HCT116 (cell line): ENCODE measurements at places on chromosomes 1 and 21. TPM values are rescaled to one million over a fixed set of nuclear protein-coding genes. Genes with fewer than 3 reads are reported as not detected.
A peak's percentile ranks its signal among the peaks of the same experiment; 100 is the strongest.

- no peak overlapping the region for H3K4me3 ChIP-seq
- no peaks in the 10 kb centered on the region for H3K36me3 ChIP-seq
- H3K27ac ChIP-seq: no peak overlapping the region
- no peaks in the 10 kb centered on the region for H3K4me1 ChIP-seq
- no peaks in the 10 kb centered on the region for H3K27me3 ChIP-seq
Measured at GRCh38 chr1:217059401-217059800, 336.2 kb upstream of the ESRRG start.

DNA sequence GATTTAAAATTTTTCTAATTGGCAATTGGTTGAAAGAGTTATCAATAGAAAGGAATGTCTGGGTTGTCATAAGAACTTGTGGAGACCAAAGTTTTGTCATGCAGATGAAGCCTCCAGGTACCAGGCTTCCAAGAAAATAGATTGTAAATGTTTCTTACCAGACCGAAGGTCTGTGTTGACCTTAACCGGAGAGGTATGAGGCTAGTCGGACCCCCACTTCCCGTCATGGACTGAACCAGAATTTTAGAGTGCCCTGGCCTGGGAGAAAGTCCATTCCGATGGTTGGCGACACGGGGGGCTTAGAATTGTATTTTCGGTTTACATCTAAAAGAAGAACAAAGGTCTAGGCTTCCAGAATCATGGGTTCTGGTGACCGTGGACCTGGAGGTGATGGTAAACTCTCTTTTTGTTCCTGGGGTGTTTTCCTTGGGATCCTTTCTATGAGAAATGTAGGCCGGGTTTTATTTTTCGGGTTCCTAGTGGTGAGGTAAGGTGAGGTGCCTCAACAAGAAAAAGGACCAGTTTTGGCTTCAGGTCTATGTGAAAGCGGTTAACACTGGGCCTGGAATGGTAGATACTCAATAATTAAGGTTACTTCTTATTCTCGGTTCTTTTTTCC lies 405 bp upstream of the UHMK1 start:
- peak overlapping the region; percentile 90 for H3K4me3 ChIP-seq
- no peak for DNase-seq
- no peaks in the 10 kb centered on the region for H3K27me3 ChIP-seq
- H3K27ac ChIP-seq: peak overlapping the region; percentile 79
- peaks cover 12% of the 10 kb centered on the region for H3K36me3 ChIP-seq
- H3K4me1 ChIP-seq: peaks cover 9% of the 10 kb centered on the region

DNA sequence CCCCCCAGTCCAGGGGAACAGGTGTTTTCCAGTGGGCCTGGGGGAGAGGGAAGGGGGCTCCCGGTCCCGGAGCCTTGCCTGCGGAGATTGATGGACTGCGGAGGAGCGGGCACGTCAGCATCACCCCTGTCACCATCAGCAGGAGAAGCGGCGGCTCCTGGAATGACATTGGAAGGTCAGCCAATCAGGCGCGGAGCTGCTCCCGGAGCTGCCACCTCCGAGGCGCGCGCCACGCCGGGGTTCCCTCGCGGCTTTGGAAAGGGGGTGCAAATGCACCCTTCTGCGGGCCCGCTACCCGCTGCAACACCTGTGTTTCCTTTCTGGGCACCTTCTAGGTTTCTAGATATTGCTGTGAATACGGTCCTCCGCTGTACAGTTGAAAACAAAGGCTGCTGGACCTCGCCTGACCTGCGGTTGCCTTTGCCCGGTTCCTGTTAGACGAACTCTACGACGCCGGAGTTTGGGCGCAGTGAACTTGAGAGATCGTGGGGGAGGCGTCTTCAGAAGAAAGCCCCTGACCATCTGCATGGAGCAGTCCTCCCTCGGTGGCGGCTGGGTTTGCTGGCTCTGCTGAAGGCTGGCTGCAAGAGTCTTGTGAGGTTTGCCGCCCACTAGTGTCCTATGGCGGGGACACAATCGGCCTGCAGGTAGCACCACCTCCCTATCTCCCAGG lies 5.3 kb downstream of the DSCAM start:
- no peaks in the 10 kb centered on the region for H3K36me3 ChIP-seq
- no peak overlapping the region for H3K27ac ChIP-seq
- H3K27me3 ChIP-seq: no peaks in the 10 kb centered on the region
- no peaks in the 10 kb centered on the region for H3K4me1 ChIP-seq

LCE2B gene
- total RNA-seq: not detected

DNA sequence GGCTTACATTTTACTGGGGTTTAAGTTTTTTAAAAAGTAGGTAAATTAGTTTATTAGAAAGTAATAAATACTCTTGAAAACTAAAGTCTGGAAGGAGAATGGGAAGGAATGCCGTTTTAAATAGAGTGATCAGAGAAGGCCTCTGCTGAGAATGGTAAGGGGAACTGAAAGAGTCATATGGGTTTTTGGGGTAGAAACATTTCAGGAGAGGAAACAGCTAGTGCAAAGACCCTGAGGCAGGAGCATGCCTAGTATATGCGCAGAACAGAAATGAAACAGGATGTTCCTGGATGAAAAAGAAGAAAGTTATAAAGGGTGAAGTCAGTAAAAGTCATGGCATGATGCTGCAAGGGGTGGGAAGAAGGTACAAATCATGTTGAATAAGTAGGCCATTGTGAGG lies 38.9 kb downstream of the ZC3H11B start:
- H3K4me3 ChIP-seq: no peak overlapping the region
- no peaks in the 10 kb centered on the region for H3K36me3 ChIP-seq
- DNase-seq: no peak
- H3K27ac ChIP-seq: no peak overlapping the region
- no peaks in the 10 kb centered on the region for H3K4me1 ChIP-seq

DNA sequence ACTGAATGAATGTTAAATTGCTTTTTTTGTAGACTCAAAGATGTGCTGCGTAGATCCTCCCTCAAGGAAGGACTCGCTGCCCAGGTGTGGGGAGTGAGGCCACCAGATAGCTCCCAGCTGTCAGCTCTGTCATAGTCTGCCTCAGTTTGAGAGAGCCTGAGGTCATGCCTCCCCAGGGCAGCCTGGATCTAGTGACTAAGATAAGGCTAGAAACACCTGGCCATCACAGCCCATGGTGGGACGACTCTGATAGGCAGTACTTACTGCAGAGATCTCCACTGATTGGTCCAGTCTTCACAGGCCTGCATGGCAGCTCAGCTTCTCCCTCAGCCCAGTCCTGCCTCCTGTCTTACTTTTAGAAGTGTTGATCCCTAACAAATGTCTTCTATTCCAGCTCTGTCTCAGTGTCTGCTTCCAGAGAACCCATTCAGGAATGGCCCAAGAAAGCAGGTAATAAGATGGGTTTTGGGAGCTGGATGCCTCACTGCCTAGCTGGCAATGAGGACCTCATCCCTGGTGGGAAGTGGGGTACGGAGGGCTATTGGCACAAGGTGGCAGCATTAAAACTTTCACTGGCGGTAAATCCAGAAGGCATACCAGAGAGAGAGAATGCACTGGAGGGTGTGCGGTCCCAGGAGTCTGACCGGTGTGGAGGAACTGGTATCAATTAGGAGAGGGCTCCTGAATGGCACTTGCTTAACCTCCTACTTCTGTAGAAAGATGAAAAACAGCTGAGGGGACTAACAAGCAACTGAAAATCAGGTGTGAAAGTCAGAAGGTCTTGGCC lies 55.3 kb upstream of the GPR37L1 start:
- no peak overlapping the region for H3K4me3 ChIP-seq
- DNase-seq: no peak
- peaks cover 24% of the 10 kb centered on the region for H3K4me1 ChIP-seq
- H3K36me3 ChIP-seq: no peaks in the 10 kb centered on the region

DNA sequence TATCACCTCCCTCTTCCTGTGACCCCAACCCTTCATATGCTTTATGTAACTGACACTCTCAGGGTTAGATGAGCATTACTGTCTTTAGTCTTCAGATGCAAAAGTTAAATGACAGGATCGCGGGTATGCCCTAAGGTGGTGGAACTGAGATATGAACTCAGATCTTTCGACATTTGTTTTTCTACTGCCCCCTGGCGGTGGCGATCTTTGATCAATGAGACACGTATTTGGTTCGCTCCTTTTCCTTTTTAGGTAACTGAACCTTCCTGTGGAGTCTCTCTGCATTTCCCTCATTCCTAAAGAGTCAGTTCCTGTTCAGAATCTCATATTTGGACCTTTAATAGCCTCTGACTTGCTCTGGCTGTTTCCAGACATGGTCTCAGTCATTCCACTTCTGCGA lies 47.8 kb upstream of the ZP4 start:
- no peak for DNase-seq
- no peak overlapping the region for H3K4me3 ChIP-seq
- H3K27me3 ChIP-seq: no peaks in the 10 kb centered on the region

ZBTB8A gene
- 9.7 TPM for total RNA-seq

ARV1 gene
- 4.0 TPM for total RNA-seq

DNA sequence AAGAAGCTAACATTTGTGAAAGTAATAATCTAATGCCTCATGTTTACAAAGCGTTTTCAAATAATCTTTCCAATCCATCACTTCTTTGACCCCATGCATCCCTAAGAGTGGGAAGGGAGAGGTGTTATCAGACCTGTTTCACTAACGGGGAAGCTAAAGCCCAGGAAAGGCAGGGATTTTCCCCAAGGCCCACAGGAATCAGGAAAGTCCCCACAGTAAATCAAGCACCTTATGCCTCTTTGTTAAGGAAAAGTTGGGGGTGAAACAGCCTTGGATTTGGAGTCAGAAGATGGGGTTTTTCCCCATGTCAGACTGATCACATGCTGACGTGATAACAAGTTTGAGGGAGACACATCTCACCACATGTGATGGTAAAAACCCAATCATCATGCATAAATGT lies 20.0 kb upstream of the ANGPTL7 start:
- H3K27me3 ChIP-seq: no peaks in the 10 kb centered on the region
- no peak overlapping the region for H3K4me3 ChIP-seq
- no peak for DNase-seq
- H3K36me3 ChIP-seq: no peaks in the 10 kb centered on the region

GRCh38 chr1:108082001-108082400 lies 117.0 kb upstream of the VAV3 start:
- H3K36me3 ChIP-seq: no peaks in the 10 kb centered on the region
- H3K27ac ChIP-seq: no peak overlapping the region
- DNase-seq: no peak

- DNase-seq: no peak
- H3K4me1 ChIP-seq: no peaks in the 10 kb centered on the region
- H3K4me3 ChIP-seq: no peak overlapping the region
Measured at GRCh38 chr1:246537441-246537840, 28.6 kb downstream of the TFB2M start.

DNA sequence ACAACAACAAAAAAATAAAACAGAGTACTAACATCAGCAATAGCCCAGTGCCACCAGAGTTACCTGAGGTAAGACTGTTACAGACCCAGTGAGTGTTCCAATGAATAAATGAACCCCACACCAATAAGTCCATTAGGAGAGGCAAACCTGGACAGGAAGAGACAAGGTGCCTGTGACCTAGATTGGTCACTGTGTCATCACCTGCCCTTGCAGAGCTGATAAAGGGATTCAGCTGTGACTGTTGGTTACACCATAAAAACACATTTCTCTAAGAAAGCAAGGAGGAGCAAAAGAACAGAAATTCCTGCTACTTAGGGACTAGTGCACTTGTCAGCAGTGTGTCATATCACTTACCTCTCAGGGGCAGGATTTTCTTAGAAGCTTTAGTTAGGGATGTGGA lies 37.5 kb downstream of the CD2 start:
- H3K36me3 ChIP-seq: no peaks in the 10 kb centered on the region
- H3K27me3 ChIP-seq: peaks cover 1% of the 10 kb centered on the region; the same call in 1 of the 2 replicates
- H3K4me3 ChIP-seq: no peak overlapping the region
- H3K27ac ChIP-seq: no peak overlapping the region
- H3K4me1 ChIP-seq: no peaks in the 10 kb centered on the region

CD101 gene
- total RNA-seq: 1.2 TPM

DNA sequence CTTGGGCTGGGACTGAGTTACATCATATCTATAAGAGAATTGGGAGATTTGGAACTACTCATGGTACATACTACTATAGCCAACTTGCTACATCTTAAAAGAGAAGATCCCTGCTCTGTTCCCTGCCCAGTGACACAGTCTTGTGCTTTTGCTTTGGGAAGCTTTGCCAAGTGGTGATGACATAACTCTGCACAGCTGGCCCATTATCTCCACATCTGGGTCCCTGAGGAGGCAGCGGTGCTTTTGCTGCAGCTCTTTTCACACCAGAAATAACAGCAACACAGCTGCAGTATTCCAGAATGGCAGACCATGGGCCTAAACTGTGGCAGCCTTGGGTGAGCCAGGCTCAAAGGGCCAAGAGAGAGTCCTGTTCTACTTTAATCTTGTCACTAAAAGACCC lies 296.0 kb downstream of the HHAT start:
- no peak overlapping the region for H3K4me3 ChIP-seq
- no peak overlapping the region for H3K27ac ChIP-seq
- peaks cover 16% of the 10 kb centered on the region; the same call in 1 of the 2 replicates for H3K27me3 ChIP-seq
- H3K36me3 ChIP-seq: no peaks in the 10 kb centered on the region
- no peak for DNase-seq
- H3K4me1 ChIP-seq: no peaks in the 10 kb centered on the region

DNA sequence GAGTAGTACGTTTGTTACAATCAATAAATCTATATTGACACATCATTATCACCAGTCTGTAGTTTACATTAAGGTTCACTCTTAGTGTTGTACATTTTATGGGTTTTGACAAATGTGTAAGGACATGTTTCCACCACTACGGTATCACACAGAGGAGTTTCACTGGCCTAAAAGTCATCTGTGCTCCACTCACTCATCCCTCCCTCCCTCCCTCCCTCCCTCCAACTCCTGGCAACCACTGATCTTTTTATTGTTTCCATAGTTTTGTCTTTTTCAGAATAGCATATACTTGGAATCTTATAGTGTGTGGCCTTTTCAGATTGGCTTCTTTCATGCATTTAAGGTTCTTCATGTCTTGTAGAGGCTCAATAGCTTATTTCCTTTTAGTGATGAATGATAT lies 44.1 kb upstream of the RHOU start:
- H3K27me3 ChIP-seq: peaks cover 6% of the 10 kb centered on the region; the same call in 1 of the 2 replicates
- no peak overlapping the region for H3K4me3 ChIP-seq
- H3K36me3 ChIP-seq: no peaks in the 10 kb centered on the region

GRCh38 chr1:194347200-194347599 lies 1160.8 kb upstream of the B3GALT2 start:
- no peaks in the 10 kb centered on the region for H3K4me1 ChIP-seq
- DNase-seq: no peak
- H3K4me3 ChIP-seq: no peak overlapping the region
- no peaks in the 10 kb centered on the region for H3K36me3 ChIP-seq
- no peaks in the 10 kb centered on the region for H3K27me3 ChIP-seq

COA7 gene
- 43.6 TPM for total RNA-seq

GRCh38 chr21:32412162-32413014 lies at the start of gene EVA1C:
Gene EVA1C, plus strand, starts transcription at chr21:32412706. Its CDS starts 148 bp downstream, at chr21:32412854.
- peak within 1 kb of the TSS; percentile 77 for H3K4me3 ChIP-seq
- no peaks in the 10 kb centered on the region for H3K36me3 ChIP-seq
- H3K27ac ChIP-seq: peak within 1 kb of the TSS; percentile 98
- peaks cover 29% of the 10 kb centered on the region; the same call in 1 of the 2 replicates for H3K4me1 ChIP-seq

GRCh38 chr1:214458541-214458940 lies 92.9 kb downstream of the PTPN14 start:
- peaks cover 29% of the 10 kb centered on the region for H3K4me1 ChIP-seq
- no peak for DNase-seq
- H3K4me3 ChIP-seq: no peak overlapping the region
- no peaks in the 10 kb centered on the region for H3K36me3 ChIP-seq

FYB2 gene
- total RNA-seq: not detected
